NT2/D1 (cell line): ENCODE measurements at places on chromosomes 12 and 14.

DNA sequence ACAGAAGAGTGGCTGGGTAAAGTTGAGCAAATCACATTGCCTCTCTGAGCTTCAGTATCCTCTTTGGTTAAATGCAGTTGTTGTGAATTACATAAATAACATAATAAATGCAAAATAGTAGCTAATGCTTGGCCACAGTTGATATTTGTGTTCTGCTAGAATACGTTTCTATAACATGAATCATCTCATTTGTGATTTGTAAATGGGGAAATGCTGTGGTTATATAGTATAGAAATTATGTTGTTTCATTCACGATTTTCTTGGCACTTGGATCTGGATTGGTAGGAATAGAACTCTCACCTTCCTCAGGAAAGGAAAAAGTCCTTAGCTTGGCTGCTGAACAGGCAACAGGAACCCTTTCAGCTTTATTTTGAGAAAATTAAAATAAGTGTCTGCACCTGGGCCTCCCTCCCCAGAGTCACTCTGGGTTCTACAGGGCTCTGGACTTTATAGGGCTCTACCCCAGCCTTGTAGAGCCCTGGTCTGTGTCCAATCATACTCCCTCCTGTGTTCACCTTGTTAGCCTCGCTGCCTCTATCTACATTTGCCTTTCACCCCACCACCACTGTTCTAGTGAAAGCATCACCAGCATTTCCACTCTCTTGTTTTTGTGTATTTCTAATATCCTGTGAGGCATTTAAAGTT lies 107.7 kb upstream of the BCAT1 start:
- no peak for DNase-seq

DNA sequence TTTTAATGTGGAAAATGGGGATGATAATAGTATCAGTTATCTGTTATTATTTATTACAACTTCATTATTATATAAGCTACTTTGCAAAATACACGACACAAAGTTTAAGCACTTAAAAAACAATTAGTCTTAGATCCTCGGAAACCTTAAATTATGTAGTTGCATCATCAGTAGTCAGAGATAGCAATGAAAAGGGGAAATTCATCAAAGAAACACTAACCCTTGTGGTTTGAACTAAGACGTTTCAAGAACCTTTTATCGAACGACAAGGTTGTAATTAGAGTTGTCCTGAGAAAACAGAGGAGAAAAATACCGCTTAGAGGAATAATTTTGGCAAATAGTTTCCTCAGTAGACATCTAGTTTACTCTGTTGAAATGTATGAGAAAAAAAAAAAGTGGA lies 198.5 kb downstream of the PTPRO start:
- DNase-seq: no peak

- no peak for DNase-seq
Observed at GRCh38 chr14:105889666-105890473, 363.5 kb downstream of the TMEM121 start.

DNA sequence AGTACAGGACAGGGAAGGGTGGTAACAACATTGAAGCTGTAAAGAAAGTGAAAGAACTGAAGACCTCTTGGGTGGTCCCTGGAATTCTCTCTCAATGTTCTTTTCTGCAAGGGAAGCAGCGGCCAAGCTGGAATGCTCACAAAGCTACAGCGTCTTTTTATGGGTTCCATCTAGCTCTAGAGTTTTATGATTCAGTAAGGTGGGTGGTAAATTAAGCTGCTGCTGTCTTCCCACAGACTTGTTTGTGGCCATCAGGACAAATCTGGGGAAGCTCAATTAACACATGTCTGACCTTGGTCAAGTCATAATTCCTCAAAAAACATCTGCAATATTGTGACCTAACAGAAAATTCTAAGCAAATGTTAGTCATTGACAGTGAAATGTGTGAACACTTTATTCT lies 139.1 kb downstream of the MED13L start:
- DNase-seq: no peak

- no peak for DNase-seq
Observed at GRCh38 chr12:106861984-106862916, 87.8 kb downstream of the RIC8B start.

GRCh38 chr12:5904969-5905368 lies 40.1 kb downstream of the ANO2 start:
- no peak for DNase-seq

GRCh38 chr12:2393016-2393415 lies 340.2 kb downstream of the CACNA1C start:
- DNase-seq: no peak

DNA sequence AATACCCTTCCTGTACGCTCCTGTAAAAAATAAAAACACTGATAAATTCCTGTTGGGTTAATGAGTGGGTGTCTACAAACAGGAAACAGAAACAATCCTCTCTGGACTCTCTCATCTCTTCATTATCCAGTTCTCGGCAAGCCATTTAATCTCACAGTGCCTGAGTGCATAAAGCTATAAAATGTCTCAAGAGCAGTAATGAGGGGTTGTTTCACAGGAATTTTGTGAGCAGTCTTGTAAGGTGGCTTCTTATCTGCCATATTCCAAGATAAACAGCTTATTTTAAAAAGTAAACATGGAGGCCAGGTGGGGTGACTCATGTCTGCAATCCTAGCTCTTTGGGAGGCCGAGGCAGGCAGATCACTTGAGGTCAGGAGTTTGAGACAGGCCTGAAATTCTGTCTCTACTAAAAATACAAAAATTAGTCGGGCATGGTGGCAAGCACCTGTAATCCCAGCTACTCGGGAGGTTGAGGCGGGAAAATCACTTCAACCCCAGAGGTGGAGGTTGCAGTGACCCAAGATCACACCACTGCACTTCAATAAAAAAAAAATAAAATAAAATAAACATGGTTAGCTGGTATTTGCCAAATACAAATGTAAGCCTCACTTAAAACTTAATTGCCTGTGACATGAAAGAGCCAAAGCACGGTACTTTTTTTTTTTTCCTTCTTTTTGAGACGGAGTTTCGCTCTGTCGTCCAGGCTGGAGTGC lies 54.0 kb downstream of the CLIP1 start:
- DNase-seq: no peak

GRCh38 chr12:119419381-119419780 lies 84.9 kb downstream of the CCDC60 start:
- DNase-seq: no peak

- no peak for DNase-seq
Observed at GRCh38 chr12:6444704-6445688, at the start of gene CD27. CD27 (plus strand) TSS chr12:6444955; CDS start chr12:6445096, 141 bp downstream.

- DNase-seq: peak; percentile 56
Observed at GRCh38 chr12:102300824-102301461, 103.3 kb upstream of the PMCH start.

DNA sequence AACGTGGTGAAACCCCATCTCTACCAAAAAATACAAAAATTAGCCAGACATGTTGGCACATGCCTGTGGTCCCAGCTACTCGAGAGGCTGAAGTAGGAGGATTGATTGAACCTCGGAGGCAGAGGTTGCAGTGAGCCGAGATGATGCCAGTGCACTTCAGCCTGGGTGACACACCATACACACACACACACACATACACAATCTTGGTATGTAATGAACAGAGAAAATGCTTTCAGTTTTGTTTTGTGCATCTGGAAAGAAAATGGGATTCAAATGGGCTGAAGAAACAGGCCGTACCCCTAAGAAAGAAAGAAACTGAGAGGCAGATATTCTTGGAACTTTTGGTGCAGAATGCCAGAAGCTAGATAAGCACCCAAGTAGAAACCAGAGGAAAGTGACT lies 107.2 kb downstream of the PDE3A start:
- DNase-seq: no peak

DNA sequence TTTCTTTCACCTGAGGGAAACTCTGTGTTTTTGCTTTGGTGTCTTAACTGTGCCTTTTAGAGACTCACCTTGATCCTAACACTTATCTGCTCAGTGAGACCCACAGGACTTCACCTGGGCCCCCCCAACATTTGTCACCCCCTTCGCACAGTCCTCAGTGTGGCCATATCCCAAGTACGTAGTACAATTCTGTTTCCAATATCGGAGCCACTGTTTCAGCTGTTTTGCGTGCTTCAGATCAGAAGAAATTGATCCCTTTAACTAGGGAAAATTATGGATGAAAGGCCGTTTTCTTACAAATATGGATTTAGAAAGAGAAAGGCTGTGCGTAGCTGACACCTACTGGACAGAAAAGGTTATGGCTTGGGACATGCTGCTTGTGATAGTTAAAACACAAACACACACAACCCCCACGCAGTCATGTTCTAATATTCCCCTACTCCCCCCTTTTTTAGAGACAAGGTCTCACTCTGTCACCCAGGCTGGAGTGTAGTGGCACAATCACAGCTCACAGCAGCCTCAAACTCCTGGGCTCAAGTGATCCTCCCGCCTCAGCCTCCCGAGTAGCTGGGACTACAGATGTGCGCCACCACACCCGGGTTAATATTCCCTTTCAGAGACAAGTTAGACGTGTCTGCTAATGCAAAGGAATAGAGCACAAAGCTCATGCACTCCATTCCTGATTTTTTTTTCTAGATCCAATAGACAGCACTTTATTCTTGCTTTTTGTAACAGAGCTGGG lies 3.6 kb upstream of the SLC7A8 start:
- DNase-seq: no peak

- no peak for DNase-seq
Observed at GRCh38 chr14:81655423-81656314, 122.0 kb upstream of the SEL1L start.

DNA sequence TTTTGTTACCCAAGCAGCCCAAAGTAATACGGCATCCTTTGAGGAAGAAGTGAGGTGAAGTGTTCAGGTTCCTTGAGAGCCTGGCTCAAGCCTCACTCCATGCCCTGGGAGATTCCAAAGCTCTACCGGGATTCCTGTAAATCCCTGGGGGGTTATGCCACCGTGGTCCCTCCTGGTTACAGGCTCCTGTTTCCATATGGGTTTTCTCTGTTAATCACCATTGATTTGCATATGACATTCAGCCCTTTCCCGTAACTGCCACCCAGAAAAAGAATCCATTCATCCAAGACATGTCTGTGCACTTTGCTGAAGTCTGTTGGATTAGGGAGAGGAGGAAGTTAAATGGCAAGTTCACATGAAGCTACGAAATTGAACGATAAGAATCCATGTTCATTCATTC lies 27.9 kb upstream of the CCDC60 start:
- no peak for DNase-seq

DNA sequence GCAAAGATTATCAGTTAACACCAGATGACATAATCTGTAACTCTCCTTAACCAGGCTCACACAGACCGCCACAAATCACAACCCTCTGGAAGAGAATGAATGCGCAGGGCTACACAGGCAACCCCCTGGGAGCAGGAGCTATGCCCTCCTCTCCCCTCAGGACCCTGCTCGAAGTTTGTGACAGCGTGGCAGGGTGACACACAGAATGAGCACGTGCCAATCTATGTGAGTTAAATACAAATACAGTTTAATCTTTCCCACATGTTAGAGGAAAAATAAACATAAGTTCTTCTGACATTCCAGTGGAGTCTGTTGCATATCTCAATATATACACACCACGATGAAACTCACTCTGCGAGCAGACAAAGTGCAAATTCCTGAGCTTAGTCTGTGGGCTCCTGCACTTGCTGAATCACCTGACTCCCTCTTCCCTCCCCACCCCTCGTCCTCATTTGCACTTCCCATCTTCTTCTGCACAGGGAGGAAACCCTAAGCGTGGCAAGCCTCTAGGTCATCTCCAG lies 37.6 kb downstream of the BCAT1 start:
- no peak for DNase-seq

DNA sequence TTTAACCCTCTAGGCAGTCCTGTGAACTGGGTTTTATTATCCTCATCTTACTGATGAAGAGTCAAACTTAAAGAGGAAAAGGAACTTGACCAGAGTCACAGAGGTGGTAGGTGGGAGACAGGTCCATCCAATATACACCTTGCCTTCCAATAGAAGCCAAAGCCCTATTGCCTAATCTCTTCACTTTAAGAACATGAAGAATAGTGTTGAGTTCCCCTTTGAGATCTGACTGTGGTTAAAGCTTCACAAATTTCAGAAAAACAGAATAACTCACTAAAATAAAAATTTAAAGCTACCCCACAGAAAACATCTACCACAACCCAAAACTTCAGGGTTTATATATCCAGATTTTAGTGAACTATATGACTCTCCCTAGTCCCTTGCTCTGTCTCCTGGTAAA lies 115.4 kb downstream of the ETV6 start:
- DNase-seq: no peak

DNA sequence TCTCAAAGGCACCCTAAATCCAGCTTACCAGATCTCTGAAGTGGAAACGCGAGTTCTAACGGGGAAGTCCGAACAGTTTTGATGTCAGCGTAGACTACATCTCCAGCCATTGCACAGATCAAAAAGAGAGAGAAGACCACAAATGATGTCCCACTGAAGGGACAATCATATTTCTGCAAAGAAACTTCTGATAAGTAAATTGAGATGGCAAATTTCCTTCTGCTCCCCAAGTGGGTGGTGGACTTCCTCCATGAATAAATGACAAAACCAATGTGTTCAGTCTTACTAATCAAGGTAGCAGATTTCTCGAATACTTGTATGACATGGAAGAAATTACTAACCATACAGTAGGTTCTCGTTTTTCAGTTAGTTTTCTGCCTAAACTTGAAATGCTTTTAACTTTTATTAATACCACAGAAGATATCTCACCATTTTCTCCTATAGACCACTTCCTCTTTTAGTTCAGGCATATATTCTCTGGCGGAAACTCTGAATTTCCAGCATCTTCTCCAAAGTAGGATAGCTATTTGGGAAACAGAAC lies at the start of gene CLECL1:
Gene CLECL1 (minus strand): TSS at position 177 of the 541 bp plus-strand sequence.
- DNase-seq: no peak

- DNase-seq: no peak
Observed at GRCh38 chr14:99732436-99733210, 48.5 kb downstream of the CYP46A1 start.

DNA sequence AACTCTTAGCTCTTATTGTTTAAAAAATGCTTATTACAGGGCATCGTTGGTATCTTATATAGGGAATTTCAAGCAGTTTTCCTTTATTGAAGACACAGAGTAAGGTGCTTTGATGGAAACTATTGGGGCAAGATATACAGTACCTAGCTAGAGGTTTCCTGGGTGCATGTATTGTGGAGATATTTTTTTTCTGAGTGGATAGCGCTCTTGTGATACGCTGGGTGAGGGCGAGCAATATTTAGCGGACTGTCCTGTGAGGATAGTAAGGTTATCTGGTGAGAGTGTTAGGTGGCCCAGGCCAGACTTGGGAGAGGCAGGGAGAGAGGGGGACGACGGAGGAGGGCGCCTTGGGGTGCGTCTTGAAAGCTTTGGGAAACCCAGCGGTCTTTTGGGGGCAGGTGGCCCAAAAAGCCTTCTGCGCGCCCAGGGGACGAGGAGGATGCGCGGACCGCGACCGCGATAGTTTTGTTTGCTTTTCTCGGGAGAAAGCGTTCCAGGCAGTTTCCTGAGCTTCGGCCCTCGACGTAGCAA lies 596 bp upstream of the BICD1 start:
- no peak for DNase-seq

GRCh38 chr12:123726962-123727361 lies 14.8 kb downstream of the ATP6V0A2 start:
- no peak for DNase-seq

DNA sequence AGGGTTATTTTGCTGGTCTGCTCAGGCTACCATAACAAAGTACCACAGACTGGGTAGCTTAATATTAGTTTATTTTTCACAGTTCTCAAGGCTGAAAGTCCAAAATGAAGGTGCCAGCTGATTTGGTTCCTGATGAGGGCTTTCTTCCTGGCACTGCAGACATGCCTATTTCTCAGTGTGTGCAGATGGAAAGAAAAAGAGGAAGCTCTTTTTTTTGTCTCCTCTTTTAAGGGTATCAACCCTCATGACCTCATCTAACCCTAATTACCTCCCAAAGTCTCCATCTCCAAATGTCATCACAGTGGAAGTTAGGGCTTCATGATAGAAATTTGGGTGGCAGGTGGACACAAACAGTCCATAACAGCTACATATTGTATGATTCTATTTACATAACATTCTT lies 25.0 kb upstream of the POLR3B start:
- DNase-seq: no peak
